ENCODE measurements at places on chromosomes 4 and X.

- DNase-seq: no peak
Observed at GRCh38 chr4:42637867-42638266, 19.0 kb downstream of the ATP8A1 start.

GRCh38 chr4:138954428-138954827 is 61.2 kb upstream of the NOCT start:
- no peak for DNase-seq

GRCh38 chr4:88320780-88321373 is 36.5 kb upstream of the PPM1K start:
- no peak for DNase-seq

DNA sequence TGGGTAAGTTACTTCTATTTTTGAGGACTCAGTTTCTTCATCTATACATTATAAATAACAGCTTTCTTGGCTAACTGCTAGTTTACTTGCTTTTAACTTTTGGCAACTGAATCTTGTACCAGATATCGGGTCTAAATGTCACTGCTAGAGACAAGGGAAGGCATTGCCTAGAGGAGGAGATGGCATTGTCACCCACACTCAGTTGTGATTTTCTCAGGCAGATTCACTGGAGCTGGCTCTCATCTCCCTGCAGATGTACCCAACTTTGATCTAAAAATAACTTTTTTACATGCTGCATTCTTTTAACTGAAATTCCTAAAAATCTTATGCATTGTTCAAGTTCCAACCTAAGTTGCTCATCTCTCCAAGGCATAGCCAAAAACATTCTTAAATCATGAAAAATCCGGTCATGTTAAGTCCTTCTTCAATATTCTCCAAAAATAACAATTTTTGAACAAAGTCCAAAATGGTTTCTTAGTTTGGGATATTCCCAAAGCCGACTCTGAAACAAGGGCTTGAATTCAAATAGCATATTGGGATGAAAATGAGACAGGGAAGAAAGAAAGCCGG is 469.0 kb upstream of the BOD1L1 start:
- no peak for DNase-seq

DNA sequence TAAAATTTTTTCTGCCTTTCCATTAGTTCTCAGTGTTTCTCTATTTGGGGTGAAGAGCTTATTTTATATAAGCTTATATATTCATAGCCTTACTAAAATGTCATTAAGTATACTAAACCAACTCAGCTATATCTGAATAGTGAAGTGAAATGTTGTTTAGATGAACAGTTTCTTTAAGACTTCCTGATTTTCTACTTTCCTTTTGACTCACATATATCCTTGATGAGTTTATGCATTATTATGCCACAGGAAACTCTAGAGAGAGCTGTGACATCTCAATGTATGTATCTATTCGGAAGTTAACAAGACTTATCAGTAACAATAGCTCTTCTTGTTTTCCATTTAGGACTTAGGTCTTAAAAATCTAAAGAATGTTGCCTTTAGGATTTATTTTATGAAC is 1491.8 kb upstream of the IGFBP7 start:
- DNase-seq: no peak

- DNase-seq: no peak
Observed at GRCh38 chr4:168441412-168441811, 38.9 kb downstream of the DDX60L start.

DNA sequence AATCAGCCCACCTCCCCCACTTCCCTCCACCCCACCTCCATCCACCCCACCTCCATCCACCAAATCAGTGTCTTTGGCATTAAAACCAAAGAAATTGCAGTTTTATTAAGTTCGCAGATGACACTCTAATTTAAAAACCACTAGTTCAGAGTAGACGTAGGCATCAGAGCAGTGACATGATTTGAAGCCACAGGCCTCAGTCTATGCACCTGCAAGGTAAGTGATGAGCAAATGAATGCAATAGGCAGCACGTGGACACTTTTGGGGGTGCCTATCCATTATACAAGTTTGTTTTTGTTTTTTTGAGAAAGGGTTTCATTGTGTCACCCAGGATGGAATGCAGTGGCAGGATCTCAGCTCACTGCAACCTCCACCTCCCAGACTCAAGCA is 88.0 kb upstream of the TRIM2 start:
- no peak for DNase-seq

DNA sequence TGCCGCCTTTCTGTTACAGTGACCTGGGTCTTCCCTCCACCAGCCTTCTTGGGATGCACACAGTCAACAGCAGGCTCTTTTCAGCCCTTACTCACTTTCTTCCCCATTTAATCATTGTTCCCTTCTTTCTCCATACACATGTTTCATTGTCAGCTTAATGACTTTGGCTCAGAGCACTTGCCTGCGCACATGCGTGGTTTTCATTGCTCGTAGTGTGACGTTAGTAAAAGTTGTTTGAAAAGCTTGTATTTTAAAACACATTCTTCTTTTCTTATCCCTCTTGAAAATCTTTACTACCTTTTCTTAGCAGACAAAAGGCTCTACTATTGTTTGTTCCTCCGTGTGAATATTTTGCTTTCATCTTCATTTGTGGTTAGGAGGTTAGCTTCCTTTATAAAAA is 19.7 kb upstream of the SCOC start:
- DNase-seq: no peak

- no peak for DNase-seq
Observed at GRCh38 chr4:604131-604530, 21.2 kb upstream of the PDE6B start.

DNA sequence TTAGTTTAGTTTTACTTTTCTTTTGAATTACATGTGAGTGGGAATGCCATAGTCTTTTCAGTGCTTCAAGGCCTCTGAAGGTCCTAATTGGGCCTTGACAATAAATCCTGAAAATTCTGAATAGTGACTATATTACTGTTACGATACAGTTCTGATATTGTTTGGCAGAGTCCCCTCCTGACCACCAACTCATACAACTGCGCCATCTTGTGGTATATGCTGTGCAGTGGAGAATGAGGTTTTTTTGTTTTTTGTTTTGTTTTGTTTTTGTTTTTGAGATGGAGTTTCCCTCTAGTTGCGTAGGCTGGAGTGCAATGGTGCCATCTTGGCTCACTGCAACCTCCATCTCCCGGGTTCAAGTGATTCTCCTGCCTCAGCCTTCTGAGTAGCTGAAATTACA is 56.6 kb upstream of the CHRDL1 start:
- DNase-seq: peak; percentile 3

- DNase-seq: no peak
Observed at GRCh38 chr4:75948822-75949444, 8.1 kb upstream of the NAAA start.

DNA sequence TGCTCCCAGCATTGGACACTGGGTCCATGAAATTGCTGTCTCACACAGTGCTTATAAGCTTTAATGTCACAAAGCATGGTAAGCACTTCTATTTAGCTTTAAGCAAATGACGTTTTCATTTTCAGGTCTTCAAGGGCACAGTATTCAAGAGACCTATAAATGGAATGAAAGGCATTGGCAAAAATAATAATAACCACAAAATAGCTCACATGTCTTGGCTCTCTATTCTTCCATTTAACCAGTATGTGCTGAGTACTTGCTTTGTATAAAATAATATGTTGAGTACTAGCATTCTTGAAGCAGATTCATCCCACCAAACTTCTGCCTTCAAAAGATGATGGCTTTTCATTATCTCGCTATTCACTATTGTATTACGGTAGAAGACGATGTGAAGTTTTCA is 203.0 kb downstream of the ADAMTS3 start:
- no peak for DNase-seq

DNA sequence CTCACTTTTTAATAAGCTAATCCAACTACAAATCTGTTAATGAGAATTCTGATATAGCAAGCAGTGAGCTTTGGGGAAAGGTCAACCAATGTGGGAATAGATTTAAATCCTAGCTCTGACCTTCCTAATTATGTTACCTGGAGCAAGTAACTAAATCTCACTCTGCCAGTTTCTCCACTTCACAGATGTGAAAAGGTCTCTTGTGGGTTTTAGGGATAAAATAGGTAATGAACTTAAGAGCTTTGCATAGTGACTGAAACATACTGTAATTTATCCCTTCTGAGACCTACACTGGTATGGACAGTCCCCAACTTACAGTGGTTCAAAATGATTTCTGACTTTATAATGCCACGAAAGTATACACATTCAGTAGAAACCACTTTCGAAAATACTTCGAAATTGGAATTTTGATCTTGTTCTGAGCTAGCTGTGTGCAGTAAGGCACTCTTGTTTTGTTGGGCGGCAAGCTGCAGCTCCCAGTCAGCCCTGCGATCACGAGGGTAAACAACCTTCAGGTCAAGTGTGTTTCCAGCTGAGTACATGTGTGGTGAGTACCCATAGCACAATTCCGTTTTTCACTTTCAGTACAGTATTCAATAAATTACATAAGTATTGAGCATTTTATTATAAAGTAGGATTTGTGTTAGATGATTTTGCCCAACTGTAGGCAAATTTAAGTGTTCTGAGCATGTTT is 93.7 kb downstream of the ADGRL3 start:
- DNase-seq: peak; percentile 81
